NCI-H1436 (cell line): ENCODE measurements at places on chromosomes 7 and 10.
A peak's percentile ranks its signal among the peaks of the same experiment; 100 is the strongest.

DNA sequence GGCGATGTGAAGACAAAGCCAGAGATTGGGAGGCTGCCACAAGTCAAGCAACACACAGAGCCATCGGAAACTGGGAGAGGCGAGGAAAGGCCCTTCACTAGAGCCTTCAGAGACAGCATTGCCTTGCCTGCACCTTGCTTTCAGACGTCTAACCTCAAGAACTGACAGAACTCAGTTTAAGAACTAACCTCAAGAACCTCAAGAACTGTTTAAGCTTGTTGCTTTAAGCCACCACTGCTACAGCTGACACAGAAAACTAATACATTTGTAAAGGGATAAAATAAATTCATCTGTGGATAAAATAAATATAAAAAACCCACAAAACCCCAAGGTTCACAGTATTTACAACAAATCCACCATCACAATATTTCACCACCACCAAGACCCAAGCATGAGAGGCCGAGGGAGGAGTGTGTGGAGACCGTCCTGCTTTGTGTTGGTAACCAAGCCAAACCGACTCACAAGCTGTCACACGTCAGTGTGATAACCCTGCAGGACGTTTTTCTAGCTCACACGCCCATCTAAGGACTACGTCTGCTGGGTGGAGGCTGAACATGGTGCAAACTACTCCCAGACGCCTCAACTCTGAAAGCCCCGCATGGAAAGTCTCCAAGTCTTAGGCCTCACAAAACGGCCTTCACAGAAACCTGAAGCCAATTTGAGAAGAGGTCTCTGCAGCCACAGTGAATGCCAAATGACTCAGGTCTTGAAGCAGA is 116.8 kb downstream of the ABLIM1 start:
- no peak for DNase-seq

DNA sequence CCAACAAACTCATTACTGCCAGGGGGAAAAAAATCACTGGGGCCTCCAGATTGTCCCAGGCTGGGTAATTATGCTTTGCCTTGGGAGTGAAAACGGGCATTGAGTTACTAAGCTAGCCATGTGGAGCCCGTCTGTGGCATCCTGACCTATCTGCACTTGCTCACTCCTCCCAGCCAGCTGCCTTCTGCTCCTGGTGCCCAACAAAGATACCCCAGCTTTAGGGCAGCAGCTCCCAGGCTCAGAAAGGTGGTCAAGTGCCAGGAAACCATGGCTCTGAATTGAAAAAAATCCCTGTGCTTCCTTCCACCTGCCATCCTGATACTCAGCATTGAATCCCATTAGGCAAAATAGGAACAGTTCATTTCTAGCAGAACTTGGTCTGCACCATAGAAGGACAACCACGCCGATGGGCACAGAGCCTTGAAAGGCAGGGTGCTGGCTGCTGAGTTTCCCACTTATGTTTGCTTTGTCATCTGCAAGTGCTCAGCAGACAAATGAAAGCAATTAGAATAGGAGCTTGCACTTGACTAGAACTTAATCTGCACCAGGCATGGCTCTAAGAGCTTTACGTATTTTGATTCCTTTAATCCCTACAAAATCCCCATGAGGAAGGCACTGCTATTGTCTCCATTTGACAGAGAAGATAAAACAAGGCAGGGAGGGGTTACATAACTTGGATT is 42.8 kb downstream of the HSPA12A start:
- DNase-seq, result no peak

- DNase-seq, result no peak
These were observed 31.7 kb downstream of the GPR22 start for GRCh38 chr7:107501593-107501992.

GRCh38 chr7:91771394-91771793 is 109.1 kb downstream of the MTERF1 start:
- DNase-seq, result no peak

DNA sequence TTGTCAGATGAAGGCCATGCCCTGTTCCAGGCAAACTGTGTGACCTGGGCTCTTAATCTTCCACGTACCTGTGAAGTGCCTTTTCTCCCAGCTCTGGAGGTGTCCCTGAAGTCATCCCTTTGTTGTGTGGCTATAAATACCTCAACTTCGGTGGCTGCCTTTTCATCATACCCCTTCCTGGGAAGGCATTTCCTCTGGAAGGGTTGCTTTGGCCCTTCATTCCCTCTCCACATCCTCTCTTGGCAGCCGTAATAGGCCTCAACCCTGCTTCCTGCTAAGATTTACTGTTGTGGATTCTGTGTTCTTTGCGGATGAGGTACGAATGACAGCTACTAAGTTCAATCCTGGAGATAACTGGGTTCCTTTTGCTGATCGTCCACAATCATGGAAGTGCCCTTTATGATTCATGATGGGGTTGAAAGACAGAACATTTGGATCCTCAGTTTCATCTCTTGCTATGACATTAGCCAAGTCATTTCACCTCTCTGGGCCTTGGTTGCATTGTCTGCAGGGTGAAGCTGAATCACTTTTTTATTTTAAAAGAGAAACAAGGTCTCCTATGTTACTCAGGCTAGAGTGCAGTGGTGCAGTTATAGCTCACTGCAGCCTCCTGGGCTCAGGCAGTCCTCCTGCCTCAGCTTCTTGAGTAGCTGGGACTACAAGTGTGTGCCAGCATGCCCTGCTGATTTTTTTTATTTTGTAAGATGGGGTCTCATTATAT is 23.6 kb downstream of the FKBP6 start:
- no peak for DNase-seq

- no peak for DNase-seq
These were observed 164.6 kb downstream of the PTEN start for GRCh38 chr10:88028072-88028471.

DNA sequence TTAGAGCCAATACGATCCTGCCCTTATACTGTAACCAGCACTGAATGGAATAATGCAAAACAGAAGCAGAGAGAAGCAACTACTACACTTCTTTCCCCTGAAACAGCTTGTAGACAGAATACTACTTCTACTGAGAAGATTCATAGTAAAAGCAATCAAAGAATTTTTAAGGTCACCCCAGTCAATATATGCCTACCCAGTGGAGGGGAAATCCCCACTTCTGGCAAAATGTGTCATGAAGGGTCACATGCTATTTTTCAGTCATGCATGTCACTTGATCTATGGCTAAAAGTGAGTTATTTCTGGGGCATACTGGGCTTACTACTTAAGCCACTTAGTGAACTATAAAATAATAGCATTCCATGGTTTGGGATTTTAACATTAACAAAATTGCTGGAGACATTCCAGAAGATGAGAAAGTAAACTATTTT is 25.6 kb downstream of the IRF5 start:
- no peak for DNase-seq

GRCh38 chr10:105681051-105681450 is 1040.0 kb downstream of the SORCS3 start:
- DNase-seq, result no peak

GRCh38 chr10:59181668-59182067 is 5.2 kb downstream of the PHYHIPL start:
- DNase-seq, result peak; percentile 4

- DNase-seq, result no peak
These were observed 222.6 kb downstream of the TEX36 start for GRCh38 chr10:125460326-125460725.

DNA sequence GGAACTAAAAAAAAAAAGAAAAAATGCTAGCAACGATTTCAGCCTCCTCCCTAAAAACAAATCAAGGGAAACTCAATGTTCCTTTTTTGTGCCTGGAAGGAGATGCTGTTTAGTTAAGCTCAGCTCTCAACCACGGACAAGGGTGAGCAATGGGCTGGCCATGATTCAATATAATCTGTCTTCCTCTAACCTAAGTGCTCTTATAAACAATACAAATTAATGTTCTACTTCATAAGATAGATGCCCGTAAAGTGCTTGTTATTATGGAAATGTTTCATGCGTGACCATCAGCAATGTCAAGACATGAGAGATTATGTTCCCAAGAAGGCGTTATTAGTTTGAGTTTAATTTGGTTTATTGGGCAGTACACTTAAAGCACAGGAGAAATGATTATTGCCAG is 320.3 kb downstream of the SFMBT2 start:
- DNase-seq, result no peak

DNA sequence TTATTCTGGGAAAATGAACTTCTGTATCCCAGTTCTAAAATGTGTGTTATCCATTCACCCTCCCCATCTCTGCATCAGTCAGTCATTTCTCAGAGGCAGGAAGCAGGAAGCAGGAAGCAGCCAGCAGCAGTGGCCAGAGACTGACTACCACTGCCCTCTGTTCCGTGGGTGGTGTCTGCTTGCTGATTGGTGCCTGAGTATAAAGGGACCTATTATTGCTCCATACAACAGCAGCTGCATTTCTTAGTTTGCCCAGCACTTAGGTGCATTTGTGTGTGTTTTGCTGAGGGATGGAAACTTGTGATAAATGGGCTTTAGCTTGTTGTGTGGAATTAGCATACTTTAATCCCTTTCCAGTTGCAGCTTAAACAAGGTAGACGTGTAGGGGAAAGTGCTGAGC is 582.2 kb downstream of the SORCS1 start:
- DNase-seq, result no peak

DNA sequence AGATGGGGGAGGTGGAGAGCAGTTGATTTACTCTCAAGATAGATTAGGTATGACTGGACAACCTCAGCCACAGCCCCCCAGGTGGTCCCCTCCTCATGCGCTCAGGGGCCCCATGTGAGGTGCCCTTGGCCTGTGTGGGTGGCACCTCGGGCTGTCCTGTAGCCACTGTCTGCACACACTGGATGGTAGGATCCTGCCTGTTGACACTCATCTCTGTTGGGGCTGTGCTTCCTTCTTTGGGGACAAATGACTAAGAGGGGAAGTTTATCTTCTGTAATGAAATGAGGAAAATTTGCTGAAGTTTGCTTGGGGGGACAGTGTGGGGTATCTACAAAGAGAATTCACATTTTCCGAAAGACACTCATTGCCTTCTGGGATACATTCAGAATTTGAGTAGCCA is 53.6 kb upstream of the ANTXRL start:
- no peak for DNase-seq

- DNase-seq, result no peak
These were observed 219.5 kb downstream of the CCDC3 start for GRCh38 chr10:12781976-12782375.

GRCh38 chr7:5282543-5283316 is at the start of gene SLC29A4:
TSS of gene SLC29A4 (plus strand) at chr7:5282943. CDS start at chr7:5287817, 4,874 bp downstream.
- DNase-seq, result peak; percentile 36

- DNase-seq, result no peak
These were observed 760 bp downstream of the CBX3 start for GRCh38 chr7:26202019-26202990.

- DNase-seq, result no peak
These were observed 90.4 kb upstream of the FAM171A1 start for GRCh38 chr10:15461353-15462108.
